Right kidney (tissue), 9 donors: ENCODE measurements at places on chromosomes 4 and X.

- no peak for DNase-seq
Observed at GRCh38 chr4:69092190-69092589, 4.1 kb upstream of the UGT2B7 start.

- DNase-seq = no peak
Observed at GRCh38 chrX:84218726-84219125, 30.7 kb upstream of the RPS6KA6 start.

DNA sequence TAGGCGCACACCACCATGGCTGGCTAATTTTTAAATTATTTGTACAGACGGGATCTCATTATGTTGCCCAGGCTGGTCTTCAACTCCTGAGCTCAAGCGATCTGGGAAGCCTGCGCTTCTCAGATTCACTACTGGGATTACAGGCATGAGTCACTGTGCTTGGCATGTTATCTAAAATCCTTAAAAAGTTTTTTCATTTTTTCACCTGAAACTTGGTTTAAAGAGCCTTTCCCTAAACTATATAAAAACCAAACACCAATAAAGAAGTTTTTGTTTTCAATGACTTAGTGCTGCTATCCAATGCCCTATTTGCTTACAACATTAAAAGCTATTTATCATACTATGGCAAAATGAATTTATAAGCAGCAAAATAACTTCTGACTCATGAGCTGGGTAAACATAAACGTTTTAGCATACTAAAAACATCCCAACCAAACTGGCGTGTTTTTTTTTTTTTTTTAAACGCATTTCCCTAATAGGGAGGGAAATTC is 127.8 kb downstream of the UBE2K start:
- no peak for DNase-seq

GRCh38 chr4:127959794-127960193 is 5.2 kb downstream of the MFSD8 start:
- DNase-seq = no peak

GRCh38 chr4:139791681-139792080 is 126.1 kb downstream of the MGST2 start:
- no peak for DNase-seq

GRCh38 chrX:47467106-47467505 is 15.9 kb downstream of the ZNF41 start:
- DNase-seq = no peak

DNA sequence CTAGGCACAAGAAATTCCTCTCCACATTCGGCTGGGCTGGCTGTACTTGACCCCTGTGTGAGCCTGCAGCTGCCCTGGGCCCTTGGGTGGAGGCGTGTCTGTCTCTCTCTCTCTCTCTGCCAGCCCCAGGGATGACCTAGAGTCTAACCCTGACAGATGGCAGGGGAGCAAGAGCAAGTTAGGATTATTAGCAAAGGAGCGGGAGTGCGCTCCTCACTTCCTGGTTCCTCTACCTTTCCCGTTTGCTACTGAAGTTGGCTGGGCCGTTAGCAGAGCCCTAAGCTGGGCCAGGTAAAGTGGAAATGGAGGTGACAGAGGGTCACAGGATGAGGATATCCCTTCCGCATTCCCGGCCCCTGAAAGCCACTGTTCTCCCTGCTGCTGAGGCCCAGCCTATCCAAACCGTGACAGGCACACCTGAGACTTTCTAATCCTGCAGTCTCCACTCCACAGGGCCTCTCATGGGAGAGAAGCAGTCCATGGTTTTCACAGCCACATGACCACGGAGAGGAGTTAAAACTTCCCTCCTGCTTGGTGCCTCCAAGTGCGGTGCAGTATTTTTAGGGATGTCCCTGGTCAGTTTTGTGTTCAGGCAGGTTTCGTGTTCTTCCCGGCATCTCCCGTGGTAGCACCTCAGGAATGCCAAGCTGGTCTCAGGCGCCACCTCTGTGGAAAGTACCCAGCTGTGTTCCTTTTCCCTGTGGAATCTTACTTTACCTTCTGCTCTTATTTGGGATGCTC is 79.3 kb downstream of the CLDN22 start:
- no peak for DNase-seq

- no peak for DNase-seq
Observed at GRCh38 chr4:20778896-20779295, 78.6 kb downstream of the PACRGL start.

DNA sequence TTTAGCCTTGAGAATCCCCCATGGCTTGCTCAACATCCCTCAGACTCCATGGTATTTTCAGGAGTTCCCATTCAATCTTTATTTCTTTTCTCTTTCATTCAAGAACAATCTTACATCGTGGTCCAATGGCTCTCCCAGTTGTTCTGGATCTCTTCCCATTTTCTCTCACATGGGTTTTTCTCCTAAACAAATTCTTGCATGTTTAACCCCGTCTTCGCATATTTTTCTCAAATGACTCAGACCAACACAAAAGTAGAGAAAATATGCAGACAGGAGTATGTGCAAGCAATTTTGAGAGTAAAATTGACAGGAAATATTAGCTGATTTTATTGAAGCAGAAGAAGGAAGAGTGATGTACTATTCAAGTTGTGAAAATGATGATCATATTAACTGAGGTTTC is 396.4 kb upstream of the TRAM1L1 start:
- DNase-seq = no peak

GRCh38 chrX:97907791-97908190 is 1024.1 kb downstream of the RPA4 start:
- DNase-seq = no peak

DNA sequence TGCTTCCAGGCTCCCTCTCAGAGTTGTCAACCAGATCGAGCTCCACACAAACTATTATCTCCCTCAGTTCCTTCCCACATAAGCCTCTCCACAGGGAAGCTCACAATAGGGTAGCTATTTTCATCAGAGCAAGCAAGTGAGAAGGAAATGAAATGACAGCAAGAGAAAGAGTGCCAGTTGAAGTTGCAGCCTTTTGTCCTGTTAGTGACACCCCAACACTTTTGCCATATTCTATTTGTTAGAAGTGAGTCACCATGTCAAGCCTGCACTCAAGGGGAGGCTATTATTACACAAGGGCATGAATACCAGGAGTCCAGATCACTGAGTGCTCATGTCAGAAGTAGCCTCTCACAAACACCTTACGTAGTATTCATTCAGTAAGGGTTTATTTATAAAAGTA is 266.3 kb upstream of the NOCT start:
- no peak for DNase-seq

DNA sequence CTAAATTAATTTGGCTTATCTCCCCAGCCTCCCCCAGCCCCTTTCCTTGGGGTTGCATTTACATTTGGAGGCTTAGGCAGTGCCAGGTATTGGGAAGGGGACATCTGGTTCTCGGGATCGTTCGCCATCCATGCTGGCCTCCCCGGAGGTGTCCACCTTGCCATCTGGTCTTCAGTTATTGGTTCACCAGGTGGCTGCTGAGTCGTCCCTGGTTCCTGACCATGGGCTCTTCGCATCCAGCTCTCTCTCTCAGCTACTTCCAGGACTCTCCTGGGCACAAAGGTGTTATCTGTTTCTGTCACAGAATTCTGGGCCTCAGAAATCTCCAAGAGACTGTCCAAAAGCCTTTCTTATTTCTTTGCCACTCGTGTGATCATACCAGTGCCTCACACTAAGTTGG is 75.4 kb upstream of the SCOC start:
- no peak for DNase-seq

DNA sequence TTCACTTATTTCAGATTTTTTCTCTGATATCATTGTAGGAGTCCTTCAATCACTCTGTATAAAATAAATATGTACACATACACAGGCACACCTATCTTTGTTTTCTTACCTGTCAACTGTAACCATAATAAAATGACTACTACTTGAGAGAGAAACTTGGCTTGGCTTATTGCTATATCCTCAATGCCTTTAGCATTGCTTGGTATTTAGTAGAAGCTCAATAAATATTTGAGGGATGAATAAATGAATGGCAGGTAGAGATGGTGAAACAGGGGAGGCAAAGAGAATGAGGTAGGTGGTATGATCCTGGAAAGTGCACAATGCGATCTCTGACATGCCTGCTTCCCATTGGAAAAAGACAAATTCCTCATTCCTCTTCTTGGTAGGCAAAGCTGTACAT is 21.8 kb upstream of the CXCL6 start:
- DNase-seq = no peak
